Activated naive CD4-positive, alpha-beta T cell treated with anti-CD3 and anti-CD28 coated beads for 36 hours (primary cell): ENCODE measurements at places on chromosomes 2 and 18.

DNA sequence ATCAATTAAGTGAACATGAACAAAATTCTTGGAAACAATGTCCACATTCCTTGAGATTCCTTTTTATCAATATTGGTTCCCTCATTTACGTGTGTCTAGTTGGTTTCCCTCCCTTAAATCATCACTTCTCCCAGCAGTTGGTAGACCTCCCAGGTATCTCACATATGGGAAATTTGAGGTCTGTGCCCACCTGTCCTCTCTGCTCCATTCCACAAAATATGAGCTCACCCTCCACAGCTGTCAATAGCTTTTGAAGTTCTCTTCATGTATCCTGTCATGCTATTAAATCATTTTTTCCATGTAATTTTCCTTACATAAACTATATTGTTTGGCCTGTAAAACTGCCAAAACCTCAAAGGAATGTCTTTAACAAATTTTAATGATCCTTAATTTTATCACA lies 992.2 kb upstream of the ACVR2A start:
- H3K4me3 ChIP-seq, result no peak overlapping the region
- no peaks in the 10 kb centered on the region for H3K36me3 ChIP-seq
- H3K27me3 ChIP-seq, result peaks cover 2% of the 10 kb centered on the region
- H3K4me1 ChIP-seq, result no peaks in the 10 kb centered on the region
- no peak for DNase-seq

DNA sequence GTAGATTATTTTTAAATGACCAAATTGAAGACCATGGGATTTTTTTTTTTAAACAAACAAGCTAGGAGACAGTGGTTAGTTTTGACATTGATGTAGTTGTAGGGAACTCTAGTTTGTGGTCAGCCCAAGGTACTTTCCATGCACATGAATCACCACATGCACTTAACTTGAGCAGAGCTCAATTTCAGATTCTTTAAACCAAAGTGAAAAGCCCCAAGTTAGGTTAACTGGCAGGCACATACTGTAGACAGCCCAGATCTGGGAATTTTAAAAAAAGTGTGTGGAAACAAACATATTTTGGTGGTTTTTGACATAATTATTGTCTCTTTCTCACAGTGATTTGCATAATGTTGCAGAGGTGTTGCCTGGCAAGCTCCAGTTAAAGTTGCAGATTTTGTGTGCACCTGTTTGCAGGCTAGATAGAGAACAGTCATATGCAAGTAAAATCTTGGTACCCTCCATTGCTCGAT lies 88.4 kb downstream of the BCL2L11 start:
- peak; percentile 71 for DNase-seq
- peaks cover 10% of the 10 kb centered on the region for H3K4me1 ChIP-seq
- H3K36me3 ChIP-seq, result peaks cover 1% of the 10 kb centered on the region
- H3K27ac ChIP-seq, result no peak overlapping the region

DNA sequence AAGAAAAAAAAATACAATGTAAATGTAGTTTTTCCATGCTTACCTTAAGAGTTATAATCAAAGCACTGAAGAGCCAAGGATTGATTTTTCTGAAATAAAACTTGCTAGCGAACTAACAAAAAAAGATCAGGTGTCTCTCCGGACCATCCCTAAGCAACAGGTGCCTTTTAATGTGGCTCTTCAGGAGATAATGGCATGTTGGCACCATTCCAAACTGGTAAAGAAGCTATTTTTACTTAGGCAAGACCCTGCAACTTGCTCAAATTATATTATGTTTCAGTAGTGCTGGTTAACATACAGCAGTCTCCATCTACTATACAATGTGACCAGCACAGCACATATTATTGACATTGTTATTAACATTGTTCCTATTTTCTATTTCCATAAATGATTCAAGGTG lies 2.3 kb upstream of the GCC2 start:
- H3K27me3 ChIP-seq, result no peaks in the 10 kb centered on the region
- no peak for DNase-seq
- H3K27ac ChIP-seq, result no peak overlapping the region
- peaks cover 6% of the 10 kb centered on the region for H3K36me3 ChIP-seq

DNA sequence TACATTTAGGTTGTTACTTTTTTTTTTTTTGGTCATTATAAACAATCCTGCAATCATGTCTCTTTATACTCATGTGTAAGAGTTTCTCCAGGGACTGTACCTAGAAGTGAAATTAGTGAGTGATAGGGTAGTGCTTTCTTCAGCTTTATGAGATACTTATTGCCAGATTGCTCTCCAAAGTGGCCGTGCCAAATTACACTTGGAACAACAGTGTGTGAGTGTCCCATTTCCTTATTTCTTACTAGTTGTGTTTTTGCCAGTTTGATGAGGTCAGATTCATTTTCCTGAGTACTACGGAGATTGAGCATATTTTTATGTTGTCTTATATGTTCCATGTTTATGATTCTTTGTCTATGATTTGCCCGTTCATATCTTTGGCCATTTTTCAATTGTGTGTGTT lies 39.2 kb downstream of the GALNT1 start:
- H3K27me3 ChIP-seq, result no peaks in the 10 kb centered on the region
- no peak overlapping the region for H3K27ac ChIP-seq
- H3K4me1 ChIP-seq, result peaks cover 33% of the 10 kb centered on the region
- no peaks in the 10 kb centered on the region for H3K36me3 ChIP-seq

DNA sequence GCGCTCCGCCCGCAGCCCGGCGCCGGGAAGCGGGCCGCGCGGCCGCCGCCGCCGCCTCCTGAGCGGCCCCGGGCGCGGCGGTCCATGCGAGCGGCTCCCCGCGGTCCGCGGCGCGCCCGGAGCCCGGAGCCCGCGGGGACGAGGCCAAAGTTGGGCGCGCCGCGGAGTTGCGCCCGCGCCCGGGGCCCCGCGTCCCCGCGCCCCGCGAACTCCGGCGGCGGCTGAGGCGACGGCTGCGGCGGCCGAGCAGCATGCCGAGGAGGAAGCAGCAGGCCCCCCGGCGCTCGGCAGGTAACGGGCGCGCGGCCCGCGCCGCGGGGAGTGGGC lies 992 bp downstream of the TSHZ1 start:
- H3K27ac ChIP-seq, result no peak overlapping the region
- peaks cover 7% of the 10 kb centered on the region for H3K36me3 ChIP-seq
- H3K27me3 ChIP-seq, result peaks cover 1% of the 10 kb centered on the region
- peak overlapping the region; percentile 67 for H3K4me3 ChIP-seq
- DNase-seq, result no peak

DNA sequence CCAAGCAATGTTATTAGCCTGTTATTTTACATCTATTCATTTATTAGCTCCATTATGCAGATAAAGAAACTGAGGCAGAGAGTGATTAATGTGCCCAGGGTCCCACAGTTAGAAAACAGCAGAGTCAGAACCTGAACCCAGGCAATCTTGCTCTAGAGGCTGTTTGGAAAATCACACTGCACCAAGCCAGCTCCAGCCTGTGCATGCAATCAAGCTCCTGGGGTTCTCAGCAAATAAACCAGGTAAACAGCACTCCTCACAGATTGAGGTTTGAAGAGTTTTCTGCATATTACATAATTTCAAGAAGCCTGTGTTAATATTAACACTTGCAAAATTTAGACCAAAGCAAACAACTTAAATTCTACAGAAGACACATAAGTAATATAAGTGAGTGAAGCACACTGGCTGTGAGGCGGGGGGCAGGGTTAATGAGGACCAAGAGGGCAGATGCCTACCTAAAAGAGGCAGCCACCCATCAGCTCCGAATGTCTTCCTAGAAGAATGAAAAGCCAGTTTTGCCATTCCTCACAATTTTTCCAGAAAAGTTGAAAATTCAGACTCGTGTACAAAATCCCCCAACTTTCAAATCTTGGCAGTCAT lies 35.4 kb downstream of the CACNB4 start:
- H3K4me1 ChIP-seq, result no peaks in the 10 kb centered on the region
- no peak for DNase-seq
- no peak overlapping the region for H3K27ac ChIP-seq
- H3K27me3 ChIP-seq, result peaks cover 16% of the 10 kb centered on the region

- H3K36me3 ChIP-seq, result peaks cover 8% of the 10 kb centered on the region
- DNase-seq, result no peak
- H3K27me3 ChIP-seq, result no peaks in the 10 kb centered on the region
- H3K4me1 ChIP-seq, result no peaks in the 10 kb centered on the region
- H3K4me3 ChIP-seq, result no peak overlapping the region
These were observed 383.5 kb downstream of the ZEB2 start for GRCh38 chr2:144136297-144137010.

- no peaks in the 10 kb centered on the region for H3K36me3 ChIP-seq
- DNase-seq, result no peak
- peaks cover 2% of the 10 kb centered on the region for H3K27me3 ChIP-seq
- H3K4me3 ChIP-seq, result no peak overlapping the region
- no peak overlapping the region for H3K27ac ChIP-seq
- no peaks in the 10 kb centered on the region for H3K4me1 ChIP-seq
These were observed 58.4 kb downstream of the ITGB1BP1 start for GRCh38 chr2:9364791-9365497.

- DNase-seq, result no peak
- H3K36me3 ChIP-seq, result no peaks in the 10 kb centered on the region
- no peak overlapping the region for H3K4me3 ChIP-seq
These were observed 111.2 kb upstream of the KLHL29 start for GRCh38 chr2:23273786-23274185.

DNA sequence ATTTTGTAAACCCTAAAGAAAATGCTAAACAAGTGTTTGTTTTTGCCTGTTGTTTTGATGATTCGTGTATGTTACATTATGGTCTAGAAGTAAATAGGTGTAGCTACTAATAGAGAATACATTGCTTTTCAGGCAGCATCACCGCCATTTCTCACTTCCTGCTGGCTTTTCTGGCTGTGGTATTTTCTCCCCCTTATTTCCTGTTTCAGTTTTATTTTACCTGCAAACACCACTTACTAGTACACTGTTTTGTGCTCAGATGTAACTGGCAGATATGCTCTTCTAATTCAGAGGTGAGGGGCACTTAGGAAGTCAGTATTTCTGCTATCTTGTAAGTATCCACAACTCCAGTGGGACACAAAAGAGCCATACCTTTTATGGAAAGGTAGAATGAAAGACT lies 38.1 kb upstream of the SLC3A1 start:
- DNase-seq, result peak; percentile 40
- no peak overlapping the region for H3K4me3 ChIP-seq
- H3K36me3 ChIP-seq, result peaks cover 2% of the 10 kb centered on the region

GRCh38 chr2:125516496-125517109 lies 1139.4 kb upstream of the GYPC start:
- H3K27ac ChIP-seq, result no peak overlapping the region
- peak; percentile 5 for DNase-seq
